Activated naive CD8-positive, alpha-beta T cell treated with anti-CD3 and anti-CD28 coated beads for 36 hours (primary cell): ENCODE measurements at places on chromosomes 4 and X. TPM values are rescaled to one million over a fixed set of nuclear protein-coding genes. Genes with fewer than 3 reads are reported as not detected.

XG gene
- total RNA-seq = not detected

USP27X gene
- 1.8 TPM for total RNA-seq

HTRA3 gene
- total RNA-seq = not detected

CT45A5 gene
- not detected for total RNA-seq

SLC25A6 gene
- 358 TPM for total RNA-seq

RBMXL3 gene
- total RNA-seq = not detected

PRDM5 gene
- total RNA-seq = 1.4 TPM

TCEAL5 gene
- not detected for total RNA-seq

CWH43 gene
- total RNA-seq = not detected

SNCA gene
- 0.56 TPM for total RNA-seq

HOPX gene
- 16.5 TPM for total RNA-seq

HS3ST1 gene
- total RNA-seq = 0.33 TPM

SPARCL1 gene
- not detected for total RNA-seq

UGT2B11 gene
- not detected for total RNA-seq
